ENCODE measurements at places on chromosomes 16 and 17.

GRCh38 chr17:79087428-79088143 lies 13.0 kb downstream of the ENGASE start:
- DNase-seq: peak; percentile 79

- no peak for DNase-seq
Measured at GRCh38 chr16:56450275-56450985, 702 bp downstream of the NUDT21 start.

DNA sequence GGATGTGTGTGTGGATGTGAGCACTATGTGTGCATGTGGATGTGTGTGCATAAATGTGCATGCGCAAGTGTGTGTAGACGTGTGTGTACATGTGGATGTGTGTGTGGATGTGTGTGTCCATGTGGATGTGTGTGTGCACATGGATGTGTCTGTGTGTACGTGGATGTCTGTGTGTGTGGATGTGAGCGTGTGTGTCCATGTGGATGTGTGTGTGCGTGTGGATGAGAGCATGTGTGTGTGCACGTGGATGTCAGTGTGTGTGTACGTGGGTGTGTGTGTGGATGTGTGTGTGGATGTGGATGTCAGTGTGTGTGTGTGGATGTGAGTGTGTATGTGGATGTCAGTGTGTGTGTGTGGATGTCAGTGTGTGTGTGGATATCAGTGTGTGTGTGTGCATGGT lies 63.6 kb upstream of the DOC2B start:
- no peak for DNase-seq

GRCh38 chr16:84048871-84049270 lies 6.3 kb upstream of the SLC38A8 start:
- DNase-seq: no peak

DNA sequence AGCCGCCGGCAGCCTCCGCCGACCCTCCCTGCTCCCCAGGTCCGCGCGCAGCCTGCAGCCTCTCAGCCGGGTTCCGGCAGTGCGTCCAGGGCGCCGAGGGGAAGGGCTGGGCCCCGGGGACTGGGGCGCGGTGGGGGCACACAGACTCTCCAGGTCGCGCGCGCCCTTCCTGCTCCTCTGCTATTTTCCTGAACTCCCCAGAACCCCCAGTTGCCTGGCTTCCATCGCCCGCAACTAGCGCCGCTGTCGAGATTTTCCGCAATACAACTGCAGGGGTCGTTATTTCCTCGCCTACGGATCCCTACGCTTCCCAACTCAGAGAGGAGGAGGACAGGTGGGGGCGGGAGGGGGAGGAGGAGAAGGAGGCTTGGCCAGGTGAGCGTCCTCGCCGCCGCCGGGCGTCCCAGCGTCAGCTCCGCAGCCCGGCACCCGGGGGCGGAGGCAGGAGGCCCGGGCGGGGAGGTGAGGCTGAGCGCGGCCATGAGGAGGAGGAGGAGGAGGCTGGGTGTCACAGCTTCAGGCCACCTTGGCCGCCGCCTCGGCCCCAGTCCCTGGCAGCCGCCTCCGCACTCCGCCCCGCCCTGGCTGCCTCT lies at the start of gene CA10:
Gene CA10 (minus strand): TSS at position 265 of the 593 bp plus-strand sequence.
- no peak for DNase-seq

- DNase-seq: no peak
Measured at GRCh38 chr16:87576171-87576570, 26.1 kb upstream of the JPH3 start.

DNA sequence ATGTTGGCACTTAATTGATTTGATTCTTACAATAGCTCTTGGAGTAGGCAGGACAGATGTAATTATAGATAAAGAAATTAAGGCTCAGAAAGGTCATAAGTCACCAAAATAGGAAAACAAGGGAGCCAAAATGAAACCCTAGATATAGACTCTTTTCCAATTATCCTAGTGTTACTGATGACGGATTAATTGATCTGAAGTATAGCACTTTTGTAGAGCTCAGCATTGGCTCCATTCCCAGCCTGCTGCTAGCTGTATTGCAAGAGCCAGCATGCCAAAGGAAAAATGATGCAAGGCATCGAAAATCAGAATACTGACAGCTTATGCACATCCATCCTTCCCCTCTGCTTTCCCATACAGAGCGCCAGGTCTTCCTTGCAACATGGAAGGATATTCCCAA lies 21.6 kb upstream of the RASL10B start:
- DNase-seq: no peak

Measured in lower lobe of right lung (tissue), 2 donors.